Adipocyte (in vitro differentiated cells): ENCODE measurements at places on chromosomes 16 and 17.

DNA sequence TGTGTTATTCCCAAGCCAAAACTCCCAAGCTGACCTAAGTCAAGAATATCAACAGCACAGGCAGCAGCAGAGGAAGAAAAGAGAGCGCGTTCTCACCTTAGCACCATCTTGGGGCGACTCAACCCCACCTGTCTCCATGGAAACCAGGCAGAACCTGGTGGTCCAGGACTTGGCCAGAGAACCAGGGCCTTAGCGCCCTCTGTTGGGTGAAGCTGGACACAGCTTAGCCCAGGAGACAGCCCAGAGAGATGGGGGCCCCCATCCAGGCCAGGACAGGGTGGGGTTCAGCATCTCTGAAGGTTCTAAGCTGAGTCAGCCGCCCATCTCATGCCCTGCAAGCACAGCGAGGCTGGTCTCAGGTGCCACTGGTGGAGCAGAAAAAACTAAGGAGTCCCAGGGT, 60.1 kb upstream of the TMEM132E start:
- DNase-seq = no peak

DNA sequence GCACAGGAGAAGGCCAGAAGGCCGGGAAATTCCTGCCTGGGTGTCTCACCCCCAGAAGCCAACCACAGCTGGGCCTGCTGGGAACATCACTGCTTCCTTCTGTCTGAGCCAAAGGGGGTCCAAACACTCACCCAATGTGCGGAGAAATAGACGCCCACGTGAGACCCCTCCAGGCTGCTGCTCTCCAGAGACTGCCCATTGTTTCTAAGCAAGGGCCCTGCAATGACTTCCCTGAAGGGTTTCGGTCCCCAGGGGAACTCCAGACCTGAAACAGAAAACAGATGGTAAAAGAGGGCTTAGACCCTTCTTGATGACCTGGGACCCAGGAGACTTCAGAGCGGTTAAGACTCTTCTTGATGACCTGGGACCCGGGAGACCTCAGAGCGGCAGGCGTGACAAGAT, 41.3 kb downstream of the MRM3 start:
- DNase-seq = no peak

DNA sequence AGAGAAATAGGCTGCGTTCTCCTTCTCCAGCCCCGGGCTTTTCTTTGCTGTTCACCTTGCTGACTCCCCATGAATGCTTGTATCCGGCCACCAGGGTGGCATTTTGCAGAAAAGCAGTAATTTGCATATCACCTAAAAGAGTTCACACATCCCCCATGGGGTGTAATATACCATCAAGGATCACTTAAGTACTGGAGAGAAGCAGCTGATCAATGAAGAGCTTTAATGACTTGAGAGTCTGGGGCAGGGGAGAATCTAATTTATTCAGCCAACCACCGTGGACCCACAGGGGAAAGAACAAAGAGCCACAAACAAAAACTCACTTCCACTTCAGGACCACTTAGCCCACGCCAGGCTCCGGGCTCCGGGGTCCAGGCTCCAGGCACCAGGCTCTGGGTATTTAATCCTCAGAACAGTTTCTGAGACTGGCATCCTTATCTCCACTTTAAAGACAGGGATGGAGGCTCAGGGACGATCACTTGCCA, 33.9 kb upstream of the SEC14L1 start:
- no peak for DNase-seq

DNA sequence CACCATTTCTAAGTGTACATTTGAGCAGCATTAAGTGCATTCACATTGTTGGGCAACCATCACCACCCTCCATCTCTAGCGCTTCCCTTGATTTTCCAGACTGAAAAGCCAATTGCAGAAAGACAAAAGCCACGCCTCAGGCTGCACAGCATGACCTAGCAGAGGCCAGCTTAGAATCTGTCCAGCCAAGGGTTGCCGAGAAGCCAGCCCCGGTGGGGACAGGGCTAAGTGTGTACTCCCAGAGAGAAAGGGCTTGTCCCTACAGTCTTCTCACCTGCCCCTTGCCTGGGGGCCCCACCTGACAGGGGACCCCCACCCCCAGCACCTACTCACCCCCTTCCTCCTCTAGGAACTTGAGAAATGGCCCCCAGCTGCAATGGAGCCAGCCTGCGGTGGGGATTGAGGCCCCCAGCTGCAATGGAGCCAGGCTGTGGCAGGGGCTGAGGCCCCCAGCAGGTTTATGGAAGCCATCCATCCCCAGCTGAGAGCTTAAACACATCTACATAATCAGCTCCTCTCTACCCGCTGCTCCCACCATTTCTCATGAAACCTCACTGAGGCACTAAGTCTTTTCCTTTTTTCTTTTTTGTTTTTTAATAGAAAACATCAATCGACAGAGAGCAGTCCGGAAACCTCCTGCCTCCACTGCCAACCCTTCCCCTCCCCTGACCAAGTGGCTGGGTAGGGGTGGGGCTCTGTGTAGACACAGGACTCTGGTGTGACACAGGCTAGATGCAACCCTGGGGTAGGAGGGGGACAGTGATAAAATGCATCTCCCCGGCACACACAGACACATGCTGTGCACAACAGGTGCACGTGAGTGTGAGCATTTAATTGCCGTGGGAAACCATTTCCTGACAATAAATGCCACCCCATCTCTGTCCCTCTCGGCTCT, 77.9 kb downstream of the CCT6B start:
- no peak for DNase-seq

DNA sequence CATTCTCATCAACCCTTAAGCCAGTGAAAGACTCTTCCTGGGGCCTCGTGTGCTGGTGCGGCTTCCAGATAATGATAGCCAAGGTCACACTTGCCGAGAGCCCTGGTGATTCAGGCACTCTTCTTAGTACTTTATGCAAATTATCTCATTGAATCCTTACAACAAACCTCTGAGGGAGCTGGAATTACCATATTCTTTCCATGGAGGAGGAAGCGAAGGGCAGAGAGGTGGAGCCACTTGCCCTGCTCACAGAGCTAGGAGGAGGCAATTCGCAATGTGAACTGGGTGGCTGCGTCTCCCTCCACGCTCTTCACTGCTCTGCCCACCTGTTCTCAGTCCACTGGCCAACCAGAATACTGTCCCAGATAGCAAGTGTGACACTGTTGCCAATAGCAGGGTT, 409.7 kb downstream of the SNX29 start:
- DNase-seq = no peak

DNA sequence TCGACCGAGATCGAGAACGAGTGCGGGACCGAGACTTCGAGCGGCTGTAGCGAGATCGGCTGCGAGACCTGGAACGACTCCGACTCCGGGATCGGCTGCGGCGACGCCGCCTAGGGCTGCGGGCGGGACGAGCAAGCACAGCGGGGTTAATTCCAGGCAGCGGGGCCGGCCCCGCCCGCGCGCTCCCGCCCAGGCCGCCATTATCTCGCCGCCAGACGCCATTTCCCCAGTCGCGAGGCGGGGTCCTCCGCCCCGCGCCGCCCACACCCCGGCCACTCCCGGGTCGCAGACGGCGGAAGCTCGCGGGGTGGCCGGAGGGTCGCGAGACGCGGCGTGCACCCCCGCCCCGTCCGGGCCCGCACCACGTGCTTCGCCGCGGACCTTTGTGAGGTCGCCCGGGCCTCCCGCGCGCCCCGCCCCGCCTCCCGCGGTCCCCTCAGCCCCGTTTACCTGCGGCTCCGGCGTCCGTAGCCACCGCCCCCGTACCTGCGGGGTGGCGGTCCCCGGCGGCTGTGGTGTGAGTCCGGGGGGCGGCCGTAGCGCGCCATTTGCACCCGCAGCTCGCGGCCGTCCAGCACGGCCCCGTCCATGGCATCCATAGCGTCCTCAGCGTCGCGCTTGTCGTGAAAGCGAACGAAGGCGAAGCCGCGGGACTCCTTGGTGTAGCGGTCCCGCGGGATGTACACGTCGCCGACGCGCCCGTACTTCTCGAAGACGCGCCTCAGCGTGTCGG, 616 bp downstream of the SRSF2 start:
- DNase-seq = peak; percentile 87

GRCh38 chr17:33750943-33751701, 458.0 kb upstream of the ASIC2 start:
- peak; percentile 78 for DNase-seq

DNA sequence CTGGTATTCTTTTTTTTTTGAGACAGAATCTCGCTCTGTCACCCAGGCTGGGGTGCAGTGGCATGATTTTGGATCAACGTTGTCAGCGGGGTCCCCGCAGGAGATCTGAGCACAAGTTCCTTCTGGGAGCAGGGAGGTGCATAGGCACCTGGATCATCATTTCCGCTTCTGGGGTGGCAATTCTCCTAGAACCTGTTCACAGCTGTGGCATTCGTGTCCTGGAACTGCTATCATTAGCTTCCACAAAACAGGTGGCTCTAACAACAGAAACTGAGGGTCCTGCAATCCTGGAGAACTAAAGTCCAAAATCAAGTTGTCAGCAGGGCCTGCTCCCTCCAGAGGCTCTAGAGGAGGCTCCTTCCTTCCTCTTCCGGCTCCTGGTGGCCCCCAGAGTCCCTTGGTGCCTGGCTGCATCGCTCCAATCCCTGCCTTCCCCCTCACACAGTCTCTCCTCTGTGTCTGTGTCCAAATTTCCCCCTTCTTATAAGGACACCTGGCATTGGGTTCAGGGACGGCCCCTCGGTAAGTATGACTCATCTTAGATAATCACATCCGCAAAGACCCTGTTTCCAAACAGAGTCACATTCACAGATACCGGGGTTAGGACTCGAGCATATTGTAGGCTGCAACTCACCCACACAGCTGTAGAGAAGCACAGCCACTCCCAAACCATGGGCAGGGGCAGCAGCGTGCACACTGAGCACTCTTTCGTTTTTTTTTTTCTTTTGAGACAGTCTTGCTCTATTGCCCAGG, 43.5 kb upstream of the KLHDC4 start:
- no peak for DNase-seq
